ENCODE measurements at places on chromosomes 2 and 18. TPM values are rescaled to one million over a fixed set of nuclear protein-coding genes. Genes with fewer than 3 reads are reported as not detected.

DNA sequence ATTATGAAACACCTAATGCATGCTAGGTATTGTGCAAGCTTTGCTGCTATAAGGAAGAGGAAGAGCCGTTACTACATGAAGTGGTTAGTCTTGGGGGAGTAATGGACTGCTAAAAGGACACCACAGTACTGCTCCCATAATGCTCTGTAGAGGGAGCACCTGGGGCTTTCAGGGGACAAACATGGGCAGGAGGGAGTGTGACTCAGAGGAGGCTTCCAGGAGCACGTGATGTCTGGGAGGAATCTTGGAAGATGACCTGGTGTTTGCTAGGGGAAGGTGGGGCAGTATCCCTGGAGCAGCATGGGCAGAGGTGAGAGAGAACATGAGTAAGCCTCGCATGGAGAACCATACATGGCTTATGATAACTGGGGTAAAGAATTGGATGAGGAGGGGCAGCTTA lies 18.8 kb downstream of the MAPK4 start:
- DNase-seq, result no peak

Gene MYL12B
- 402 TPM for total RNA-seq

DNA sequence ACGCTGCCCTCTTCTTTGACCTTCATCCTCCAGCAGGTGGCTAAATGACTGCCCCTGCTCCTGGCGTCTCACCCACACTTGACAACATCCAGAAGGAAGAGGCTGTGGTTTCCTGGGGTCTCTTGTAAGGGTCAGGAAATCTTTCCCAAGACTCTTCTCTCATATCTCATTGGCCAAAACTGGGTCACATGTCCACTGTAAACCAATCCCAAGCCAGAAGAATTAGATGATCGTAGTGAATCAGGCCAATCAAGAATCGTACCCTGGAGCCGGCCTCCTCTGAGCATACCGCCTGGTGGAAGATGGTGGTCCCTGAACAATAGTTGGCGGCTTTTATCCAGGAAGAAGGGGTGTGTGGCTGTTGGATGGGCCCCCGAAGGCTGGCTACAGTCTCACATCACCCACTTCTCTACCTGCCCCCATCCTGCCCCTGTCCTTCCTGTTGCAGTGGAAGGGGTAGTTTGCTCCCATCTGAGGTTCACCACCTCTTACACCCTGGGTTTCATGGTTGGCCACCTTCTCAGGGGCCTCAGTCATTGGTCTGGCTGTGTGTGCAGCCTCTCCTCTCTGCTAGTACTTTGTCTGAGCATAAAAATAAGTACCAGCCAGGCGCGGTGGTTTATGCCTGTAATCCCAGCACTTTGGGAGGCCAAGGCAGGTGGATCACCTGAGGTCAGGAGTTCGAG lies 3.8 kb downstream of the SAG start:
- no peak for DNase-seq

DNA sequence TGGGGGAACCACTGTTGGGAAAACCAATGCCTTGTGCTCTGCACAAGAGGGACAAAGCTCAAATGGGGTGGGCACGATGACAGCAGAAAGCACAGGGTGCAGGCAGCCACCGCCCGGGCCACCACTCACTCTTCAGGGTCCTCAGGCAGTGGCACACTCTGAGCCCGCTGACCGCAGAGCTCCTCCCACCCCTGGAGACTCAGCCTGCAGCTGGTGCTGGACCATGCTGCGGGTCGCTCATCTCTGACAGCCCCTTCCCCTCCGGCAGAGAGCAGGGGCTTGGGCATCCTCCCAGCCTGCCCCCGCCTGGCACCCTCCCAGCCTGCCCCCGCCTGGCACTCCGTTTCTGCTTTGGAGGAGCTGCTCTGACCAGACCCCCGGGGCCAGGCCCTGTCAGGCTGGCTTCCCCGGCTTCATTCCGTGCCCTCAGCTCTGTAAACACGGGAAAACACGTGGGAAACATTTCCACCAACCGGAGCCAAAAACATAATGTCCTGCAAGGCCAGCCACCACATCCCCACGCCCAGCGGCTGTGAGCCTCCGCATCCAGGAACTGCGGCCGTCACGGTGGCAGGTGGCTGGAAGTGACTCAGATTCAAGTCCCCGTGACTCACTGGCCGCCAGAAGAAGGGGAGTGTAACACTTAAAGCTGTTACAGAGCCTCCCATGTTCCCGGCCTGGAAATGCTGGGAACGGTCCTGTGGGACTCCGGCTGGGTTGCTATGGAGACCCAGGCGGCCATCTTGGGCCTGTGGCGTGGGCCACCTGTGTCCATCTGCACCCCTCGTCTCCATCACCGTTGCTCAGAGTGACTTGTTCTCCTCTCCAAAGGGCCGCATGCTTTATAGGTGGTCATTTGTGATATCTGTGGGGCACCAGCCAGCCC lies 6.8 kb upstream of the SNED1 start:
- DNase-seq, result no peak

GRCh38 chr2:15968280-15969178 lies 28.2 kb downstream of the MYCN start:
- DNase-seq, result no peak

DNA sequence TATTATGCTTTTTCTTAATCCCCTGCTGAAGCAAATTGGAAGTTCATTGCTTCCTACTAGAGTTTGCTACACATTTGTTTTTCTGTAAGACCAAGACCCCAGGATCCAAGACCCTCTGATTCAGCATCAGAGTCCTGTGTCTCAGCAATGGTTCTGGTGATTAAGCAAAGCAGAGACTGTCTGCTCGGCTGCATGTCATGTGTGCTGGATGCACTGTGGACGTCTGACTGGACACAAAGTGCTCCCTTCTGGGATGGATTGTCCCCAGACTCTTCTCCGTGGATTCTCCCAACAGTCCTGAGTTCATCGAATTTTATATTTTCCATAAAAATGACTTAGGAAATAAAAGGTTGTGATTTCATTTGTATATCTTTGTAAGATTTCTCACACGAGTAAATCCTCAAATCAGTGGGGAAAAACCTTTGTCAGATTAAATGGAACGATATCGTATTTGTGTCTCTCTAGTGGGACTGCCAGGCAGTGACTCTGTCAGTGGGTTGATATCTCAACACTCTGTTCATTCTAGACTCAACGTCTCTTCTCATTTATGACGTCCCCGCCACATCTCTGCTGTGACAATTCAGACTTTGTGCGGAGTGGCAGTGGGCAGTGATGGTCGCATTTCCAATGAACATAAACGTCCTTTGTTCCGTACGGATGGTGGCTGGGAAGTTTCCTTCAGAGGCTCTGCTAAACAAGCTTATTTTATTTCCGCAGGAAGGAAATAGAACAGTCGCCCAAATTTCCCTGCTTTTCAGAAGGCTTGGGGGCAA lies 58.6 kb downstream of the NCAPH start:
- DNase-seq, result no peak

DNA sequence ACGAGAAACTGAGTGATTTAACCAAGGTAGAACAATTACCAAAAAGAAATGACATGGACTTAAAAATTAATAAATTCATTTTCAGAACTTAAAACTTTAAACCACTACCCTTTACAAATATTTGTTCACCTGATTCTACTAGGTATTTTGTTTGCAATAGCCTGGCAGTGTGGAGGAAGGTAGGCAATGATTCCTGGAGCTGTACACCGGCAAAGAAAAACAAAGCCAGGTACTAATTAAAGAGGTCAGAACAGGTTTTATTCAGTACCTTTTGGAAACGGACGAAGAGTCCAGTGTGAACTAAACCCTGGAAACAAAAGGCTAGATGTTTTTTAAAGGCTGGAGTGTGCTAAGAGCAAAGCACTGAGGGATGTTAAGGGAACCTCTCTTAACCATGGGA lies 561.3 kb upstream of the FSHR start:
- no peak for DNase-seq
